ENCODE measurements at places on chromosomes 6 and 20.

DNA sequence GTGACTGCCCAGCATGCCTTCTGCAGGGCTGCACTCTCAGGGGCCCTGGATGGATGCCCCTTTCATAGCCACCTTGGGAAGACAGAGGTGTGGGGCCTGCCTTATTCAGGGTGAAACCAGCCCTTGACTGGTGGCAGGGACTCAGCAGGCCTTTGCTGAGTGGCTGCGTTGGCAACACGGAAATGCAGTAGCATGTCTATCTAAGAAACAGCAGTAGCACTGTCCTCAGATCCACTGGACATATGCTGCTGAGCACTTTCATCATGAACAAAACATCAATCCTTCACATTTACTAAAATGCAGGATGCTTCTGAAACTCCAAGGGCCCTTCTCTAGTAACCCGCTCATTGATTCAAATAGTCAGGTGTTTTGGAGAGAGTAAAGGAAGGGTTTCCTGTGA is 4.9 kb upstream of the TBXT start:
- DNase-seq, result no peak

DNA sequence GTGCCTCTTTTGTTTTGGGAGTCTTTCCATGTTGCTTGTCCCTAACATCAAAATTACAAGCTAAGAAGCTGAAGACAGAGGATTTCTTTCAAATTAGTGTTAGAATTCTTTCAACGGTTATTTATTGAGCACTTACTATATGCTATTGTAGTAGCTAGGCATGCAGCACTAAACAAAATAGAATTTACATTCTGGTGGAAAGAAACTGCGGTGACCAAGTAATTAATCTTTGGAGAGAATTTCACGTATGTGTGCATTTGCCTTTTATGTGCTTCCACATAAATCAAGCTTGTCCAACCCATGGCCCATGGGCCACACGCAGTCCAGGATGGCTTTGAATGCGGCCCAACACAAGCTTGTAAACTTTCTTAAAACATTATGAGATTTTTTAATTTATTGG is 33.0 kb upstream of the DUSP22 start:
- no peak for DNase-seq

DNA sequence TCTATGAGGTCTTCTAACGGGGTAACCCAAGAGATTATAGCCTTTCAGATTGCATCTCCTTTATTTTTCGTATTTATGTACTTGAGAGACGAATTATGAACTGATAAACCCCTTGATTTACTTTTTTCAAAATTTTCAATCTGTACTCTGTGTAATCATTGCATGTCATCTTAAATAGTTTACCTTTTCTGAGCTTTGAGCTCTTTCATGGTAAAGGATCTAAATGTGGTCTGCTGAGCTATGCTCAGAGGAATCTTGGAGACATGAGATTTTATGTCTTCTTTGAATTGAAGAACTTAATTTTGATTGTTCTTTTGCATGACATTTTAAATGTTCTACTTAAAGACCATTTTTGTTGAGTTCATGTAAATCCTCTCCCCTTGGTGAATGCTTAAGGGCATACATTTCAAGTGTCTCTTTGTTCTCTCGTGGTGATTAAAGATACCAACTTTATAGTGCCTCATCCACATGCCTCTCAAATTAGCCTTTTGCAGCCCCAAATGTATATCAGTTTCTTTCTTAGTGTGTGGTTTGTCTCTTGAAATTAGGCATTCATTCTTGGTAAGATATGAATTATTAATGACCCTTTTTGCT is 116.3 kb upstream of the SCGN start:
- no peak for DNase-seq

GRCh38 chr6:33790379-33790778 is 1.4 kb upstream of the LEMD2 start:
- DNase-seq, result no peak

- DNase-seq, result no peak
Measured at GRCh38 chr20:63208346-63208909, 7.5 kb downstream of the YTHDF1 start.

DNA sequence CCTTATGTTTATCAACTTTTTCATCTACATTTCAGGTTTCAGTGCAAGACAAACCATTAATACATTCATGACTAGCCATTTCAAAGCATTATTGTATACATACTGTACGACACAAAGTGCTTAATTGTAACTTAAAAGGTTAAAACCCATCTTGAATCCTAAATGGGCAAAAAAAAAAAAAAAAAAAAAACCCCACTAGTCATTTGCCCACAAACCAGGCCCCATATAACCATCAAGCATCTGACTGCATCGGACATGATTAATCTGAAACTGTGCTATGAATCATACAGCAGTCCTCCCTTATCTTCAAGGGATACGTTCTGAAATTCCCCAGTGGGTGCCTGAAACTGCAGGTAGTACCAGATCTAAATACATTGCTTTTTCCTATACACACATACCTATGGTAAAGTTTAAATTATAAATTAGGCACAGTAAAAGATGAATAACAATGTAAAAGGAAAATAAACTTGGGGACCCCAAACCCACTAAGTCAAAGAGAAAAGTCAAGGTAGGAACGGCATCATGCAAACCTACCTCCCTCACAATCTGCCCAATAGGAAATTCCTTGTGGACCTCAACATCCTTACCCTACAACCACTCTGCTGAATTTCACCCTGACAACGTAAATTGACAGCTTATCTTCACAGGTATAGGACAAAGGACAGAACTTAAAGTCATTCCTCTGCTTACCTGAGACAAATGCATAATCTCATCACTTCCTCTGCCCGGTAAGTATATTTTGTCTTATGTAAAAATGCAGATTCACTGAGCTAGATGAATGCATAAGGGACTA is 14.3 kb downstream of the B4GALT5 start:
- peak; percentile 70 for DNase-seq

GRCh38 chr20:32007787-32008616 is 2.2 kb upstream of the CCM2L start:
- no peak for DNase-seq

DNA sequence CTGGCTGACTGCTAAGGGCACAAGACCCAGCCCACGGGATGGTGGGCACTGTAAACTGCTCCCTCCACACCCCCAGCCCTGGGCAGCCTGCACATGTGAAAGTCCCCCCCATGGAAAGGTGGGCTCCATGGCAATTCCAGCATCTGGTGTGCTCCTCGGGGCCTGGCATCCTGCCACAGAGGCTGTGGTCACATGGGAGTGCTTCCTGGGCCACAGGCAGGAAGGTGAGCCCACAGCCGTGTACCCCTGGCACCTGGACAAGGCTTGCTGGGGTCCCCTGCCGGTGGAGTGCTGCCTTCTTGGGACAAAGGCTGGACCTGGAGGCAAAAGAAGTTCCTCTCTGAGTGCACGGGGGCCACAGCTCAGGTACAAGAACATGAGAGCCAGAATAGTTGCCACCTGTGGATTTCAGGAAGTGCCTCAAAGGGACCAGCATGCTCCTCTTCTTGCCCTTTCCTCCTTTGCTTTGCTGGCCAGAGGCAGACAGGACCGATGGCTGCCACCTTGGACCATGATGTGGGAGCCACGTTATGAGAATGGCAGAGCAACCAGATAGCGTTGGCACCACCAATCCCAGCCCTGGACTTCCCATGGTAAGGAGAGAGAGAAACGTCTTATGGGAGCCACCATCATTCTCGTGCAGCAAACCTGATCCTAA is 120.2 kb upstream of the MLN start:
- DNase-seq, result no peak

DNA sequence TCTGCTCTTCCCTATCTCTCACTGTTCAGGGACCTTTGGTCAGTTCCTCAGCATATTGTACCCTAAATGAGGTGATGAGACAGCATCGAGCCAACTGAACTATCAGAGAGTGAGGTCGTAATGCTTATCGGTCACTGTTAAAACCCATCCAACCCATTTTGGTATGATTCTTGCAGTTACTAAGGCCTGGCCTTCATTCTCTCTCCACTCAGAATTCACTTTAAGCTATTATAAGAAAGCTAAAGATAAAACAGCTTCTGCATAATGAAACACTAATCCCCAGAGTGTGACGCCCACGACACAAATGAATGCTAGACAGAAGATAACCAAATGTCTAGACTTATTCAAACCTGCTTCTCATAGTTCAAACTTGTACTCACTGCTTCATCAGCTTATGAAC is 175.8 kb downstream of the GMPR start:
- DNase-seq, result peak; percentile 79

DNA sequence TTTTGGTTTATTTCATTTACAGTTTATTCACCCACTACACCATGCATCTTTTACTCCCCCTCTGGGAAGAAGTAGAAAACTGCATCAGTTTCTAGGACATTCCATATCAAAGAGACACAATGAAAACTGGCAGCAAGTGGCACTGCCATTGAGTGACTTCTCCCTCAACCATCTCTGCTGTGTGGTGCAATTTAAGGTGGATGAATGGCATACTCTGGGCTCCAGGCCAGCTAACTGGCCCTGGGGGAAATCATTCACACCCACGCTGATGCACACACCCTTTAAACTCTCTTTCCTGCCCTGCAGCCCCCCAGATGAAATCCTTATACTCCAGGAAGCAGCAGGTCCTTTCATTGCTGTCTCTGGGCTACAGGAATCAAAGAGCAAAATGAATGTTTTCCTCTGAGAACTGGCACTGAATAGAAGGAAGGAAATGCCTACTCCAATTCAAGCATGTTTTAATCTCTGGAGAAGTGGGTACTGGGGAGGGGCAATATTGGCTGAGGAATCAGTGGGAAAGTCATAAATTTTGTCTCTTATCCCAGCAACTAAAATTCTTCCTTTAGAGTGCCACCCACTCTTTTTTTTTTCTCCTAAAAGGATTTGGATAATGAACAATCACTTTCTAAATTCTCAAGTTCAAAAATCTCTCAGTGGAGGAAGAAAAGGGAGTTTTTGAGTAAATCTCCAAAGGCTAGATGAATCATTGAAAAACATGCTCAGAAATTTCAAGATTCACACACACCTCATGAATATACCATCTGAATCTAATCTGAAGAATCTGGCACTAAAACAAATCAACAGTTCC is 16.9 kb upstream of the RFPL4B start:
- no peak for DNase-seq

DNA sequence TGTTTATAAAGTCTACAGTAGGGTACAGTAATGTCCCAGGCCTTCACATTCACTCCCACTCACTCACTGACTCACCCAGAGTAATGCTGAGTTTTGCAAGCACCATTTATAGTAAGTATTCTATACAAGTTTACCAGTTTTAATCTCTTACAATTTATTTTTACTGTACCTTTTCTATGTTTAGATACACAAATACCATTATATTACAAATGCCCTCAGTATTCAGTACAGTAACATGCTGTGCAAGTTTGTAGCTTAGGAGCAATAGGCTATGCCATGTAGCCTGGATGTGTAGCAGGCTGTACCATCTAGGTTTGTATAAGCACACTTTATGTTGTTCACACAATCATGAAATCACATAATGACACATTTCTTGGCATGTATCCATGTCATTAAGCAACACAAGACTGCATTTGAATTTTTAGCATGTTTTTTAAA is 673.6 kb downstream of the CD109 start:
- no peak for DNase-seq

DNA sequence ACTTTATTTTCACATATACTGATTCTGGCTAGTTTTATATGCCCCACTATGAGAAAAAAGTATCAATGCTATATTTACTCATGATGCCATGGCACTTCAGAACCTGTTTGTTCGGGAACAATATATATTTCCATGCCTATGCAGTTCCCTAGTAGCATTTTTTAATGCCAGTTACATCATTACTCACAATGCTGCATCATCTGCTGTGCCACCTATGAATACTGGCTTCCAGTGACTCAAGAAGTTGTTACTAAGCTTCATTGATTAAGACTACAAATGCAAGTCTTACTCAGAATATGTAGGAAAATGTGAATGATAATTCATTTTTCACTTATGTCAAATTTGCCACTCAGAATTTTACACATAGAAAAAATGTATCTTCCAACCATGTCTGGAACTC is 97.9 kb downstream of the MAFB start:
- DNase-seq, result no peak

DNA sequence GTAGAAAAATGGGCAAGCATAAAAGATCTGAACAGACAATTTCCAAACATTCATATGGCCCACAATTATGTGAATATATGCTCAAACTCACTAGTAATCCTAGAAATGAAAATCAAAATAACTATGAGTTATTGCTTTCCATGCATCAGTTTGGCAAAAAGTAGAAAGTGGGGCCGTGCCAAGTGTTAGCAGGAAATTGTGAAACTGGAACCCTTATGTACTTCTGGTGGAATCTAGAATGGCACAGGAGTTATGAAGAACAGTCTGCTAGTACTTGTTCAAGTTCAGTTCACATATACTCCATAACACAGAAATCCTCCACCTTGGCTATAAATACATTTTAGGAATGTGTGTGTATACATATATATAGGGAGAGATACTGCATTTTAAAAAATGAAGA is 89.8 kb downstream of the EYA2 start:
- no peak for DNase-seq

DNA sequence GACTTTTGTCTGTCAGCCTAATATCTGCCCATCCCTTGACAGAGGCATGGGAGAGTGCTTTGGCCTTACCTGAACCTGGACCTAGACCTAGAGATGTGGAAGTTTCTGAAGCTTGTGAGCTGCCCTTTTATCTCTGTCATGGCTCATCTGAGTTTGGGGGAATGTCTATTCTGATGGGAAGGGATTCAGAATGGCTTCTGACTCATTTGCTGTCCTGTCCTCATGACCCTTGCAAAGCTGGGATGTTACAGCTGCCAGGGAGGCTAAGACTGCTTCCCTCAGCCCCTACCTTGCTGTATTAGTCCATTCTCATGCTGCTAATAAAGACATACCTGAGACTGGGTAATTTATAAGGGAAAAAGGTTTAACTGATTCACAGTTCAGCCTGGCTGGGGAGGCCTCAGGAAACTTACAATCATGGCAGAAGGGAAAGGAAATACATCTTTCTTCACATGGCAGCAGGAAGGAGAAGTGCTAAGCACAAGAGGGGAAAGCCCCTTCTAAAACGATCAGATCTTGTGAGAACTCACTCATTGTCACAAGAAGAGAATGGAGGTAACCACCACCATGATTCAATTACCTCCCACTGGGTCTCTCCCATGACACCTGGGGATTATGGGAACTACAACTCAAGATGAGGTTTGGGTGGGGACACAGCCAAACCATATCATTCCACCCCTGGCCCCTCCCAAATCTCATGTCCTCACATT is 252.2 kb downstream of the ERMARD start:
- no peak for DNase-seq

GRCh38 chr20:57548177-57549058 is 12.5 kb upstream of the PCK1 start:
- no peak for DNase-seq

DNA sequence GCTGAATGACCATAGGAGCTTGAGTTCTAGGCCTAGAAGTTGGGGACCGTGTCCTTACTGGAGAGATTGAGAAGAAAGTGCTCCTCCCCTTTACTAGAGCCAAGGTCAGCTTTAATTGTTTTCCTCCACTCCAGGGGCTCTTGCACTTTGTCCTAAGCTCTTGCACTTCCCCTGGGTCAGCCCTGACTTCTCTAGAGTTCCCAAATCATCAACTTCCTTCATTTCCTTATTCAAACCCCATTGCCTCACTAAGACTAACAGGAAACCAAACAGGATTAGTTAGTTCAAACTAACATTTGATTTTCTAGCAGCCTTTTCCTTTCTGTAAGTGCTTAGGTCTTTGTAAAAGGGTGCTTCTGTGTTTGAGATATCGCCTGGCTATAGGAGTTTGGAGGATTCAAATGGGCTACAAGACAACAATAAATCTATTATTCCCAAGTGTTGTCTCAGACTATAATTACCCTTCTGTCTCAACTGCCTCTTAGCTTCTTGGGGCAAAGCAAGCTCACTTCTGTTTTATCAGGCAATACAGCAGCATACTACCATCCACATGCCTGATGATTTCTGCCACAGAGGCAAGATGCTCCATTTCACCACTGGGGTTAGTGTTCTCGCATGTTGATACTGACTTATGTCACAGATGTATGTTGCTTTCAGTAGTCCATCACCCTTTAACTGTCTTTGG is 12.8 kb upstream of the DTNBP1 start:
- DNase-seq, result no peak
